ENCODE measurements at places on chromosomes 13 and 19.

- no peak for DNase-seq
Measured at GRCh38 chr19:35048911-35049411, 7.4 kb downstream of the HPN start.

GRCh38 chr13:93307651-93308050 lies 81.0 kb downstream of the GPC6 start:
- DNase-seq: no peak

DNA sequence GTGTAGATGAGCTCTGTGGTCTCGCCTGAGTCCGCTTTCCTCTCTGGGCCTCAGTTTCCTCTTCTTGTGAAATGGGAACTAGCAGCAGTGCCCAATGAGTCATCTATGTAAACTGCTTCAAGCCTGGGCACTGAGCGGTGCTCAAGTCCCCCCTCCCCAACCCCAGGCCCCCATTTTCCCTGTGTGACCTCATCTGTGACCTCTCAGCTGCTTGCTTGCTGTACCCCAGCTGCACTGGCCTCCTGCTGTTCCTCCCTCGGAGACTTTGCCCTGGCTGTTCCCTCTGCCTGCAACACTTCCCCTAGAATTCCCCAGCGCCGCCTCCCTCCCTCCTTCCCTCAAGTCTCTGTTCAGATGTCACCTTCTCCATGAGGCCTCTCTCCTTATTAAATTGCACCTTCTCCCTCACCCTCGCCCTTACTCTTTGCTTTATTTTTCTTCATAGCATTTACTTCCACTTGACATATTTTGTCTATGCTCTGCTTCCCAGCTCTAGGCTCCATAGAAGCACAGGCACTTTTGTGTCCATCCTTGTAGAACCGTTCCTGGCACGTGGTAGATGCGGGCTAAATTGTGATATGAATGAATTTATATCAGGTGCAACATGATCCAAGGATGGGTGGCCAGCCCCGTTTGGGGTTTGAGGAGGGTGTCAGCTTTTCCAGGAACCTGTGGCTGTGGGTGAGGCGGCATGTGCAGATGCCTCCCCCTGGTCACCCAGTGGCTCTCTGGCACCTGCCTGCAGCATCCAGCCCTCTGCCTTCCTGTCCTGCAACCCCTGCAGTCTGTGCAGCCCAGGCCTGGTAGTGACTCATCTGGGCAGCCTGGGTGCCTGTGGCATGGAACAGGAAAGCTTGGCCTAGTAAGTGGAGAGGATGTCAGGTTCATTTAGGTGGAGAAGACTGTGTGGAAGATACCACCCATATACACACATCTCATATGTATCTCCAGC lies 26.3 kb downstream of the SIPA1L3 start:
- DNase-seq: no peak

- DNase-seq: no peak
Measured at GRCh38 chr13:31011193-31011860, 78.9 kb downstream of the TEX26 start.

All from stimulated activated CD4-positive, alpha-beta T cell treated with anti-CD3 and anti-CD28 coated beads, Interleukin-1b, Interleukin-23, amount 100 ng/mL, for 1 hour (primary cell).